HEK293T (cell line): ENCODE measurements at places on chromosomes 2 and 18.

- DNase-seq, result no peak
Measured at GRCh38 chr2:101442667-101443061, 32.2 kb downstream of the RFX8 start.

GRCh38 chr2:147553775-147554271 lies 291.0 kb upstream of the ACVR2A start:
- DNase-seq, result no peak

- no peak for DNase-seq
Measured at GRCh38 chr2:152086231-152086630, 12.6 kb downstream of the CACNB4 start.

- DNase-seq, result no peak
Measured at GRCh38 chr2:75605770-75606529, 40.6 kb upstream of the MRPL19 start.

GRCh38 chr2:119694845-119695521 lies 16.0 kb downstream of the TMEM177 start:
- no peak for DNase-seq

- DNase-seq, result no peak
Measured at GRCh38 chr2:43251171-43251731, 24.8 kb upstream of the ZFP36L2 start.

- DNase-seq, result peak; percentile 64
Measured at GRCh38 chr18:11387880-11388279, 221.5 kb upstream of the SLC35G4 start.

DNA sequence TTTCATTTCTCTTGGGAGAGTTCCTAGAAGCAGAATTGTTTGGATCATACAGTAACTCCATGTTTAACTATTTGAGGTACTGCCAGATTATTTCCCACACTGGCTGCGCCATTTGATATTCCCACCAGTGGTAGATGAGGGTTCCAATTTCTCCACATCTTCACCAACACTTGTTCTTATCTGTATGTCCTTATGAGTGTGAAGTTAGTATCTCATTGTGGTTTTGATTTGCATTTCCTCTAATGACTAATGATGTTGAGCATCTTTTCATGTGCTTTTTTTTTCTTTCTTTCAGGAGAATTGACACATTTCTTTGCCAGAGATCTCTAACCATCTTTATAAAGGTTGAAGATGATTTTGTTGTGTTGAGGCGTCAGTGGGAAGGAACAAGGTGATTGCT lies 4.1 kb upstream of the MGAT5 start:
- no peak for DNase-seq

DNA sequence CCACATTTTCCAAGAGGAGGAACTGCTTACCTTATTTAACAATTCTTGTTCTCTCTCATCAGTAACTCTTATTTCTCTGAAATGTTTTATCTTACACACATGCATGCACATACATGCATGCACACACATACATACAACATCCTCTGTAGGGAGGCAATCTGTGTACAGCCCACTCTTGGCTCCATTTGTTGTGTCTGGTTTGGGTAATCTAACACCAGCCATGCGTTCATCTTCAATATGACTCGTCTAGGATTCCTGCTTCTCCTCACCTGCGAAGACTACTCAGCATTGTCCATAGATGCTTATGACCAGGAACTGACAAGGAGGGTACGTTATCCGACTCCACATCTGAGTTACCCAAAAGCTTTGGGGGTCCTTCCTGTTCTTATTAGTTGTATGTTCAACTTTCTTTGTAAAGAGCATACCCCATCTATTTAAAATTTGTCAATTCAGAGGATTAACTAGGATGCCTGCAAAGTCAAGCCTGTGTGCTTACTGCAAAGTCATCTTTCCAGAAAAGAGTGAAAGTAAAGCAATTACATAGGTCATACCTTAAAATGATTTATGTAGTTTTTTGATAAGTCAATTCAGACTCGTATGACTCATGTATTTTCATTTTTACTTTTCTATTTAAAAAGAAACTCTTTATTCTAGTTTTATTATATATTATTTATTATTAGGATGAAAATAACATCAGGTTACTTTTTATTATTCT lies 18.2 kb downstream of the LYPD6B start:
- DNase-seq, result no peak

- no peak for DNase-seq
Measured at GRCh38 chr2:97718051-97718882, 4.9 kb downstream of the ZAP70 start.

DNA sequence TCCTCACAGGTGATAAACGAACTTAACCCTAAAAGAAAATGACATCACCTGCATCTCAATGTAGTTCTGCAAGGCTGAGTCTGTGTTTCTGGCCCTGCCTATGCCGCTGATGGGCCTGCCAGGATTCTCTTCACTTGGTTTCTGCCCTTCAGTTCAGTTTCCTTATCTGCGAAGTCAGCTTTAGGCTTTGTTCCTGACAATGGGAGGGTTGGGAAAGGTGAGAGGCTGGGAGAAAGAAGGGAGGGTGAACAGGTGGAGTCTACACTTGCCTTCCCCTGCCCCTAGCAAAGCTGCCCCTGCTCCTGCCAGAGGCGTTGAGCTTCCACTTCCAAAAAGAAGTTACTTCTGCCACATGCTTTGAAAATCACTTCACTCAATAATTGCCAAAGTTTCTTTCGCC lies 124.0 kb upstream of the APCDD1 start:
- no peak for DNase-seq

DNA sequence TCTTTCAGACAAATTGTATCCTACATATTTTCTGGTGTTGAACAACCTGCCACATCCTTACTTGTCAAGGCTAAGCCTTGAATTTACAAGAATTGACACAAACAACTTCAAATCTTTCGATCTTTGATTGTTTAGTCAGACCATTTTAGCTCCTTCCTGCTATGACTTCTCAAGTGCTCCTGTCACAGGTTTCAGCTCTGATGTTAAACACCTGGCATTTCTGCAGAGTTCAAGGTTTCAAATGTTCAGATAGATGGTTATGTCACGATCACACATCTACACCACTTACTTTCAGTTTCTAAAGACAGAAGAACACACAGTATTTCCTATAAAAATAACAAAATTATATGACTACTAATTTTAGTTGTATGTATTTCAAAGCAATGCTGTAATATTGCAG lies 84.0 kb downstream of the RND3 start:
- no peak for DNase-seq

DNA sequence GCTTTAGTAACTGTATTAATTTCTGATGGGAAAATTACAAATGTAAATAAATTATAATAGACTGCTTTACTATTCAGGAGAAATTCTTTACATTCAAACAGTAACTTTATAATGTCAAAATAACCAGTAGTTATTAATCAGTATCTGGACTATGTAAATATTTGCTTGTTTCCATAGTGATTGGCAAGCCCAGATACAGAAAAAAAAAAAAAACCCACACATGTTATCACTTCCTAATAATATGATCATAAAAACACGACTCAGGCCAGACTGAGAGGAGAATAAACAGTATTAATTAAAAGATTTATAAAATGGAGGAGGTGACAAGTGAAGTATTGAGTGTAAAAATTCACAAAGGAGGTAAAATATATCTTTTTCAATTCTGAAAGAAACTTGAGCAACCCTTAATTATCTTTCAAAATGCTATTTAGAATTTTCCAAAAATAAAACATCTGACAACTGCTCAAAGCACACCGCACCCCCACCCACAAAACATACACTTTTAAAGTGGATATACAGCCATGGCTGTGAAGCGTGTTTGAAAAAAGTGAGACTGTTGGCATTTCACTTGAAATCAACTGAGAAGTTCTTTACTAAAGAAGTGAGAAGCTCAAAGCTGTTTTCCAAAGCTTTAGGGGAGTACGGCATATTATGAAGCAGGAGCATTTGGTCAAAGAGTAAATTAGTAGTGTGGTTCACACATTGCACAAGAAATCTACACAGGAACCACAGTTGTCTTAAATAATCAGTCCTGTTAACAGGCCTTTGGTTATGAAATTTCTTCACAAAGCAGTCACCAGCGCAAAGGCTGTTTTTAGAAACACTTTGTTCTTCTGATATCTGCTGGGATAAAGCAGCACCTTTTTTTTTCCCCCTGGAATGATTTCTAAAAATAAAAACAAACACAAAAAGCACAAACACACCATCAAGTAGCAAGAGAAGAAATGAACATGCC lies 475.8 kb downstream of the TXNL1 start:
- DNase-seq, result no peak

DNA sequence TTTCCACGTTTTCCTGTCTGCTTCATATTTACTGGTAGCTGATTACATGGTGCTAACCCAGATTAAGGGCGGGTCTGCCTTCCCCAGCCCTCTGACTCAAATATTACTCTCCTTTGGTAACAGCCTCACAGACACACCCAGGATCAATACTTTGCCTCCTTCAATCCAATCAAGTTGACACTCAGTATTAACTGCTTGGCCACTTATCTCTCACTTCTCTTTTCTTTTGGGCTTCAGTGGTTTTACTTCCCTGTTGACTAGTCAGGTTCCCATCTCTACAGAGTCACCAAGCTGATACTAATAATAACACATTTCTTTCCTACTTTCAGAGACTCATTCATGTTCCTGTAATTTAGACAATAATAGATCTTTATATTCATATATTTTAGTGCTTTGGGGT lies 302.2 kb upstream of the MAP2 start:
- no peak for DNase-seq

DNA sequence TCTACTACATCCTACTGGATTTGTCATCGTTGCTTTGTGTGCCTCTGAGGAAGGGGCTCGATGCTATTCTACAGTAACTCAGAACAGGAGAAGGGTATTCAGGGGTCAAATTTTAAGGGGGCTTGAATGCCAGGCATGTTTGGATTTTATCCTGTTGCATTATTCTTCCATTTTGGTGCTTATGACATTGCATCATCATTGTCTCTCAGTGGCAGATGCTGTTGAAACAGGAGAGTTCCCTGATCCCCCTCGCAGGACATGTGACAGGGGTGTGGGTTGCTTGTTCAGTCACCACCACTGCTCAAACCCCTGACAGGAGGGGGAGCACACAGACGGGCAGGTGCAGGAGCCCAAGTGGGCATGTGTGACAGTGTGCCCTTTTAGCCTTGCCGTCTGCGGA lies 156.7 kb downstream of the SLC4A3 start:
- no peak for DNase-seq

GRCh38 chr2:226716126-226716525 lies 83.5 kb downstream of the IRS1 start:
- DNase-seq, result no peak

GRCh38 chr2:8214036-8214615 lies 467.7 kb upstream of the ID2 start:
- no peak for DNase-seq

DNA sequence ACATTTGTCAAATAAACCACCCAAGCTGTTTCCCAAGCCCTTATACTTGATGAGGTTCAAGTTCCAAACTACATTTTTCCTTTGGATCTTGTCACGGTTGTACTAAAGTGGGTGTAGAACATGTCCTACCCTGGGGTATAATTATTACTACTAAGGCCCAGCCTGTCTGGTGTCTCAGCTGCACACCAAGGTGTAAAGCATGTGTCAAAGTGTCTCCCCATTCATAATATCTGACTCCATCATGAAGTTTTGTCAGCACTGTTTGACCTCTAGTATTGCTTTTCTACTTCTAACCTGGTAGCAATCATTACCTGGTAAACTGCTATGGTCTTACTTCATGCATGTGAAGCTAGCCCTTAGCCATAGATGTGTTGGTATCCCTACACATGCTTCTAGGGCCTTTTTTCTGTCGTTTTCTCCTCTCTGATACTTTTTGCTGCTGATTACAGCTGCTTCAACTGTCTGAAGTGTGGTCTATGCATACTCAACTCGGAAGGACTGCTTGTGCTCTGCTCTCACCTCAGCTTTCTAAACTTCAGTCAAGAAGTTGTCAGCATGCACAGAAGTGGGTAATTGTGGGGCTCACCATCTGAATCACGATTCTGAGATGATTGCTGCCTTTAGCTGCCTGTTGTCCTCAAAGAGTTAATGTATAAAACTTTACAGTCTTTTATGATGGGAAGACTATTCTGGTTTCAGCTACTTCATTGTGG lies 445.7 kb upstream of the TRIB2 start:
- no peak for DNase-seq

DNA sequence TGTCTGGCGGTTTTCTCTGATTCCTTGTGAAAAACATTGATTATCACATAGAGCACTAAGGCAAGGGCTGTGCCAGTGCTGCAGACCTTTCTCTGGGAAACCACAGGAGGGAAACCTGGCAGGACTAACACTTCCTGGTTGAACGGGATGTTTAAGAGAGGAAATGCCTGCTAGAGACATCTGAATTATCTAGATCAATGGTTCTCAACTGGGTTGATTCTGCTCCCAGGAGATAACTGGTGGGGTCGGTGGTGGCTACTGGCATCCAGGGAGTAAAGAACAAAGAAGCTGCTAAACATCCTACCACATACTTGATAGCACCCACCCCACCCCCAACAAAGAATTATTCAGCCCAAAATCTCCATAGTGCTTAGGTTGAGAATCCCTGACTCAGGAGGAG lies 37.5 kb downstream of the DDX18 start:
- DNase-seq, result no peak

DNA sequence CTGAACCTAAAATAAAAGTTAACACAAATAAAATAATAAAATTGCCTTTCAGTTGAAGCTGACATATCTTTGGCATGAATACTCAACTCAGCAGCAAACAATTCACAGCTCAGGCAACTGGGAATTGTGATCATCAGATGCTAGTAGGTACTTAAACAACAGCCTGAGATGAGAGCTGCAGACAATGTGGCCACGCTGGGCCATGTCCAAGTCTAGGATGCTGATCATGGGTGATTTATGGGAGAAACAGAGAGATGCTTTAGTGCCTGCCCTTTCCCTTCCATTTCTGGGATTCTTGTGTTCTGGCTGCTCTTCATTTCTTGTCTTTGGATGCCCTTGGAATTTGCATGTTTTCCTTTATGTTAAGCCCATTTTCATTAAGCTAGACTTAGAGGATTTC lies 212.4 kb upstream of the CWC22 start:
- no peak for DNase-seq

DNA sequence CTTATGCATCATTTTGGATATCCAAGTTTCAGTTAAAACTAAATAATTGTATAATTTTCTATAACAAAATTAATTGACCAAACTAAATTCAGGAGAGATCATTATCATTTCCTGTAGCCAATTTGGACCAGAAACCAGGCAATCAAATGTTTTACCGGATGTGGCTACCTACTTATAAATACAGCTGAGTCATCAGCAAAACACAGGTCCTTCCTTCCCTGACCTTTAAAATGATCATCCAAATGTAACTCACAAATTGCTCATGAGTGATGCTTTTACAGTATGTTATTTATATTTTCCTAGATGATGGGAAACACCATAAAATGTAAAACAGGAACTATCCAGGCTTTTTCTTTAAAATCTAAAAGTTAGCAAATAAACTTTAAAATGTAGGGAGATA lies 133.7 kb downstream of the CBLN2 start:
- no peak for DNase-seq

GRCh38 chr2:156191527-156191926 lies 141.0 kb downstream of the NR4A2 start:
- DNase-seq, result no peak
